ENCODE measurements at places on chromosomes 11 and 22.

DNA sequence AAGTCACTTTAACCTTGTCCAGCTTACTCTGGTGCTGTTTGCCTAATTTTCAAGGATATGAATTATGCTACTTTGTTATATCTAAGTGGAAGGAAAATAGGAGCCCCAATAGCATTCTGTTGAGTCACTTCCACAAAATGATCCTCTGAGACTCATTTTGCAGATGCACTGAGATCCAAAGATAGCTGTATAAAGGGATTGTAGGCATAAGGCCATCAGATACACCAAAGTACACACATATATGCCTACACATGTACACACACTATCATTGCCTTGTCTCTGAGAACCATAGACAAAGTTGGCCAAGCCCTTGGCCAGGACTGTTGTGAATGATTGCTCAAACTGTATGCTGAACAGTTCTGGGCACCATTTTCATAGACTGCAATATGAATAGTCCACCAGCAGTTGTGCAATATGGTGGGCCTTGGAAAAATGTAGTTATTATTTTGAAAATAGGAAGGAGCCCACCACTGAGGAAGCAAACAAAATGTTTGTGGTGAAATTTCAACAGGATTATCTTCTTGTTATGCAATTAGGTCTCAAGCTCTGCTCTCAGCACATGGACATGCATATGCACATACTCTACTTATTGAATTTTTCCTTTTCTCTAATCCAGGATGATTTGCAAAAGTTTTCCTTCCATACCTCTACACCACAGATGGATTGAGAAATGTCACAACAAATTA lies 186.0 kb upstream of the CTSC start:
- DNase-seq, result no peak

GRCh38 chr22:36493690-36494110 lies 12.3 kb upstream of the TXN2 start:
- DNase-seq, result no peak

DNA sequence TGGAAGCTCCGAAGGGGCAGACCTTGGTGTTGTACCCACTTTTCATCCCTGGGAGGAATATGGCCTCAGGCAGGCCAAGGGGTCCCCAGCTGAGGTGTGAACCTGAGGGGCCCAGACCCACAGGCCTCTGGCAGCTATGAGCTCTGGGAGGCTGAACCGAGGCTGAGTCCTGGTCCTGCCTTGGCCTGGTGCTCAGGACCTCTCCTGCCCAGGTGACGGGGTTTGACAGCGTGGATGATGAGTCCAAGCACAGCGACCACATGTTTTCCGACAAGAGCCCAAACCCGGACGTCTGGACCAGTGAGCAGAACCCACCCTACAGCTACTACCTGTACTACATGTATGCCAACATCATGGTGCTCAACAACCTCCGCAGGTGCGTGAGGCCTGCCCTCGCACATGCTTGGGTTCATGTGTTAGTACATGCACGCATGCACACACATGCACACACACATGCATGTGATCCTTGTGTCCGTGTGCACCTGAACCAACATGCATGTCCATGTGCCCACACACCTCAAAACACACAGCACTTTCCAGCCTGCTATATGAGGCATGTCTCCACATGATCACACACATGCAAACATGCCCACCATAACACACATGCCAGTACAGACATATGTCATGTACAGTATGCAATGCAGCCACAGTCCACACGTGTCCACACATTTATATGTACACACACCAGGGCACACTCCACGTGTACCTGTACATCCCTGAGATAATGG lies 40.9 kb downstream of the RNF141 start:
- no peak for DNase-seq

DNA sequence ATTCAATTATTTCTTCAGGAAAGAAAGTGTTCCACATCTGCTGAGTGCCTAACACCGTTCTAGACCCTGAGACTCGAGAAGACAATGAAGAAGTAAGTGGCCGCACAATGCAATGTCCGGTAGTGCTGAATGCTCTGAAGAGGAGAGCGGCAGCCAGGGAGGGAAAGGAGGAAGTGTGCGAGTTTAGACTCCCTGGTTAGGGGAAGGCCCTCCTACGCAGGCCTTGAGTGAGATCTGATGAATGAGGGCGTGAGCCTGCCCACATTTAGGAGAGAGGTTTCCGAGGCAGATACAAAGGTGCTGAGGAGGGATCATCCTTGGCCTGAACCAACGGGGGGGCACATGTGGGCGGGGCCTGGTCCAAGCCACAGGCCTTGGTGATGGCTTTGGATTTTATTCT lies 558.6 kb downstream of the NTM start:
- no peak for DNase-seq

- DNase-seq, result peak; percentile 54
These were observed 46.1 kb downstream of the PHF21A start for GRCh38 chr11:46075168-46075567.

DNA sequence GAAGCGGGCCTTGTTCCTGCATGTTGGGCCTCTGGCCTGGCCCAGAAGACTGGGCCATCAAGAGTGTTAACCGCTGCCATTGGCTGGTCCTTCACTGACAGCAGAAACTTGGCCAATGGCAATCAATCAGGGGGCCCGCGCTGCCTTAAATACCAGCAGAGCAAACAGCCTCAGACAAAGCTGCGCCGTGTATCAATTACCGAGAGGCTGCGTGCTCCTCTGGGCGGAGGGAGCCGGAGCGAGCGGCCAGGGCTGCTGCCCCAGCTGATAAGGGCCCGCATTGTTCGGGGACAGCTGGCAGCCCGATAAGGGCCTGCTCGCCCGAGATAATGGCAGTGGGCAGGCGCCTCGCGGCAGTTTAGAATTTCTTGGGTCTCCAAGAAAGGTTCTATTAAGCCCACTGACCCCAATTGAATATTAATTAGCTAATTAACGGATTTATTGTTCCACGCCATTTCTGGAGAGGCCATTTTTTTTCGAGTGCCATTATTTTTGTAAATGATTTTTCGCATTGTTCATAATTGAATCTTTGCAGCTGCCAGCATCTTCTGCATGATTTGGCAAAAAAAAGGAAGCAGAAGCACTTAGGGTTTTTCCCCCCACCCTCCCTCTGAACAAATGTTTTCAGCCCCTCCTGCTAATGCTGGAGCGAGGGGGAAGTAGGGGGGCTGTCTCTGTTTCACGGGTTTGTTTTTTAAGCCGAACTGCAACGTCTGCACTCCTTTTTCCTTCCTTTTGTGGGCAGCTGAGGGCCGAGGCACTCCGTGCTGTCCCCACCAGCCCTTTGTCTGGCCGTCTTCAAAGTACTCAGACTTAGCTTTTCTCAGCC lies 37.6 kb upstream of the RIC3 start:
- DNase-seq, result peak; percentile 91

GRCh38 chr11:133712051-133712560 lies 133.2 kb downstream of the SPATA19 start:
- no peak for DNase-seq

GRCh38 chr11:96127596-96127959 lies 203.7 kb upstream of the MTMR2 start:
- DNase-seq, result no peak

GRCh38 chr11:72396041-72396440 lies 38.3 kb downstream of the CLPB start:
- no peak for DNase-seq

DNA sequence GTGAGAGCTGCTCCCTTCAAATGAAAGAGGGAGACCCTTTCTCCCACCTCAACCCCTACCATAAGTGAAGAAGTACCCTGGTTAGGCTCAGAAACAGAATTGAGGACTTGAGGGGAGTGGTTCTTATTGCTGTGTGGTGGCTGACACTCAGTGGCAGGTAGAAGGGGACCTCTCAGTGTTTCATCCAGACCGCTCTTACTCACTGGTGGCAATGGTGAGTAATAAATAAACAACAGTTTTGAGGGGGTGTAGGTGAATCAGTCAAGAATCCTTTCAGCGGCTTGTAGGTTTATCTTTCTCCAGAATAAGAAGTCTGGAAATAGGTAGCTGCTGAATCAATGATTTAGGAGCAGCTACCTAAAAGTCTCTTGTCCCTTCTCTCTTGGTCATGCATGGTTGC lies 403.4 kb upstream of the B3GAT1 start:
- no peak for DNase-seq

DNA sequence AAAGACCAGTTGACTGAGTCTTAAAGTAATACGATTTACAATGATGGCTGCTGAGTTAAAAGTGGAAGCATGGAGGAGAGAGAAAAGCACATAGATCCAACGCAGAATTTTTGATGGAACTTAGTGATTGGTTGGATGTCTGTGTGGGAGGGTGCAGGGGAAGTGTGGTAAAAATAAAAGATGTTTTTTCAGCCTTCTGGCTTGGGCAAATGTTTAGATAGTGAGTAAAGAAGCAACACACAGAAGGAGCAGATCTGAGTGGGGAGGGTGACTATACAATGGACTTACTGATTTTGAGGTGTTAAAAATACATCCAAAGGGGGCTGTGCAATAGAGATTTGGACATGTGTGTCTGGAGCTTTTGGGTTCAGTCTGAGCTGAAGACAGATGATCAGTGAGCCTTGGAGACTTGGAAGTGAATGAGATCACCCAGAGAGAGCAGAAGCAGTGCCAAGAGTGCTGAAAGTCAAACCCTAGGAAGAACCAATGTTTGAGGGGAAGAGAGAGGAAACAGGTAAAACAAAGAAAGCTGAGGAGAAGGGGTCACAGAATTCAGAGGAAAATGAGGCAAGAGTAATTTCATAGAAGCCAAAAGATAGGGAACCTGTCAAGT lies 8.6 kb downstream of the GRIA4 start:
- no peak for DNase-seq

GRCh38 chr22:39577366-39577765 lies 6.8 kb downstream of the CACNA1I start:
- DNase-seq, result no peak

DNA sequence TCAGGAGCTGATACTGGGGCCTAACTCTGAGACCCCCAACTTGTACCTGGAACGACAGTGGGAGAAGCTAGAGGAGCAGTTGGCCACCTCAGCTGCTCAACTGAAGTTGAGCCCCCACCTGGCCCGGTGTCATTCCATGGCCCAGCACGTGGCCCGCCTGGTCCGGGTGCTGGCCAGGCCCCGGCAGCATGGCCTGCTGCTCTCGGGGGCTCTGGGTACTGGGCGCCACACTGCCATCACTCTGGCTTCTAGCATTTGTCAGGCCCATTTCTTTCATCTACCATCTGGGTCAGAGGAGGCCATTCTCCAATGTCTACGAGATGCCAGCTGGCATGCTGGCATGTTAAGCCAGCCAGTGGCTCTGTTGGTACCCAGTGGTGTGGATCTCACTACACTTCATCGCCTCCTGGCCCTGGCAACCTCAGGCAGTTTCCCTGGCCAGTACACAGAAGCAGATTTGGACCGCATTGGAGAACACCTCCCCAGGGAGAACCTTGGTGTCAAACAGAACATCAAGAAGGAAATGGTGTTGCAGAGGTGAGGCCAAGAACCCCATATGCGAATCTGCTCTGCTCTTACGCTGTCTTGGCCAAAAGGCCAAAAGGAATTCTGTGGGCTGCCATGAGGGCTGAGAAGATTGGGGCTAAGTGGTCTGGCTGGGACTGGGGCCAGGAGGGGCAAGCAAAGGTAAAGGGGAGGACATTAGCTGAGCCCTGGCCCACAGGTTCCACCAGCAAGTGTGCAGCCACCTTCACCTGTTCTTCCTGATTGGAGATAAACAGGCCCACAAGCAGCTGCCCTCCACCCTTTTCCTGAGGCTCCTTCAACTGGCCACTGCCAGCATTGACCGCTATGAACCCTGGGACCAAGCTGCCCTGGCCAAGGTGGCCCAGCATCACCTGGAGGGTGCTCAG lies 45.4 kb downstream of the RRP8 start:
- DNase-seq, result no peak

DNA sequence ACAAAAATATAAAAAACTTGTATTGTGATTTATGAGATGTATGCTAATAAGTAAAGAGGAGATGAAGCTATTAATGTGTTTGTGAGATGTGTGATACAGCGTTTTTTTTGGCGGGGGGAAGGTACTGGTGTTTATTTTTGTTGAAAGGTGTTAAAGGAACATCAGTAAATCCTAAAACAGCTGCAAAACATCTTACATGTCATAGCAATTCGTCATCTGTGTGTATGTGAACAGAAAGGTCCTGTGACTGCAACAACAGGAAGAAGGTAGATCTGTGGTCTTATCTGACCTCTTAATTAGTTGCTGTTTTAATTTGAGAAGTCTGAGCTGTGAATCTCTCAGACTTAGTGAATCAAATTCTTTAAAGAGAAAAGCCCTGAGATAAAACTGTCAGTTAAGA lies 1041.1 kb downstream of the JRKL start:
- DNase-seq, result no peak

- DNase-seq, result peak; percentile 83
These were observed 6.7 kb upstream of the AHNAK start for GRCh38 chr11:62553080-62553838.

GRCh38 chr11:62295504-62295903 lies 3.4 kb downstream of the SCGB1D4 start:
- DNase-seq, result no peak

DNA sequence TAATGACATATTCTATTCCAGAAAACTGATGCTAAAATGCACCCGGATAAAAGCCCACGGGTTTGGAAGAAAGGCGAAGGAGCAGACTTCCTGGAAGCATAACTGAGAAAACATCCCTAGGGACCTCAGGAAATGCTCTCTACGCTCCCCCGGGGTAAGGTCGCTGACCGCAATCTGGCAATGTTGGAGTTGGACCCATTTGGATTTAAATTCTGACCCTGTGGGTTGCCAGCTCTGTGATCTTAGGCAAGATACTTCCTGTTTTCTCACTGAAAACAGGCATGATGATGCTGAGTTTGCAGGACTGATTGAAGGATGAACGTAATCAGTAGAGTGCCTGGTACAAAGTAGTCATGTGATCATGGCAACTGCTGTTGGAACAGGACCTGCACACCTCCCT lies 1054.0 kb downstream of the NTM start:
- DNase-seq, result no peak

DNA sequence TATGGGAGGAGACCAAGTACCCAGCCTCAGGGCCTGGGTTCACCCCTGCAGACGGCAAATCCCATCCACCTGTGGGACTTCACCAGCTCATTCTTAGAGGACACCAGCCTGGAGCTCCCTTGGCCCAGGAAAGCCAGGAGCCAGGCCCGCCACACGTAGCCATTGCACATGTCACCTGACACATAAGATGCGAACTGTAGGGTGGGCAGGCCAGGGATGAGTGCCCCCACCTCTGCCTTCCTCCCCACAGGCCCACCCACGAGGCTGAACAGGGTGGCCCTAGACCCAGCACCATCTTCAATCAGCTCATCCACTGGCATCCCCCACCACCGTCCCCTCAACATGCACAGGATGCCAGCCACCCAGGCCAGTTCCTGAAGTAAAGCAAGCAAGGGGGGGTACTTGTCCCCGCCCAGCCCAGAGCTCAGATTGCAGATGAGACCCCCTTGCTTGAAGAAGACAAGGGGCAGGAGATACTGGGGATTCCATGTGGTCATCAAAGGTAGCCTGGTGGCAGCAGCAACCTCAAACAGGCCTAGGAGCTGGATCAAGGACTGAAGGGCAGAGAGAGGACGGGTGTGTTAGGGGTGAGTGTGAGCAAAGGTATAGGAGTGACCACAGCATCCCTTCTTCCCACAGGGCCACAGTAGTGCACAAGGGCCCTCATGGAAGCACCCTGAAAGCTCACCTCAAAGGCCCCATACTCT lies 45.6 kb downstream of the IGLL5 start:
- DNase-seq, result no peak

All from hematopoietic multipotent progenitor cell treated with erythropoietin and hydrocortisone succinate and interleukin-3 and kit ligand, for 17 days (in vitro differentiated cells).